T1000 (cell line): ENCODE measurements at places on chromosomes 6 and 20.

DNA sequence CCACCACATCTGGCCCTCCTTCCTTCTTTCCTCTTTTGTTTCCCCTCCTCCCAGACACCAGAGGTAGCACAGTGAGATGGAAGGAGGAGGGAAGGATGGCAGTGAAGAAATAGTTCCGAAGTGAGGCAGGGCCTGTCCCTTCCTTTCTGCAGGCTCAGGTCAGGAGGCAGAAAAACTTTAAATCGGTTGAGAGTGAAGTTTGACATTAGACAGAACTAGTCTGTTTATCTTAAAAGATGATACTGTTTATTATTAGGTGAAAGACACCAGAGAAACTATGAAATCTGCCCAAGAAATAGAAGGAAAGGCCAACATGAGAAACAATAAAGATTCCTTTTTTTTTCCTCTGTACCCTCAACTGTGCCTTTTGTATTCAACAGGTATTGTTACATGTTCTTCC, 670.3 kb downstream of the UTRN start:
- no peak for DNase-seq

DNA sequence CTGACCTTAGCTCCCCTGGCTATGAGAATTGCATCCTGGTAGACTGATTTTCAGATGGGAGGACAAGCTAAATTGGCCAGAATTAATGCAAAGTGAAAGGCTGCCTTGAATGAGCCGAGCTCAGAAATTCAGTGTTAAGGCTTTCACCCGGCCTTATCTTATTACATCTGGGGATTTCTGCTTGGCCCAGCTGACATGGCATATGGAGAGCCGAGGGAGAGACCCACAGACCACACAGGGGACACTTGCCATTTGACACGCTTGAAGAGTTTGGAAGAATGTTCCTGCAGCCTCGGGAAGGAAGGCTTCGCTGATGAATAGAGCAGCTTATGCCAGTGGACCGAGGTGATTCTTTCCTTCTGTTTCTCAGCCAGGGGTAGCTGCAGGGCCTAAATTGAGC, 9.0 kb downstream of the MOCS3 start:
- DNase-seq: no peak

DNA sequence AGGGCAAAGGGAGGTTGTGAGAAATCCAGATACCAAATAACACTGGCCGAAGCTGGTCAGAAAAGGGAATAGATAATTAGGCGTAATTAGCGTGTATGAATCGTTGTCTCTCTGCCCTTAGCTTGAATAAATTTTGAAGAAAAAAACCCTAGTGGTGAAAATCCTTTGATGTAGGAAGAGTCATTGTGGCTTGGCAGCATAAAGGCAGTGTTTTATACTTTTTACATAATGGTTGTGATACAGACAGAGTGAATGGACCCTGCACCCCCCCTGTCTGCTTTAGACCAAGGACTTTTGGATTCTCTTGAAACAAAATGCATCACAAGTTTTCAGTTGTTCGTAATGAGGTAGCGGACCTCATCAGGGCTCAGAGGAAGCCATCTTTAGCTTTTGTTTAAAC, 126.5 kb downstream of the AFG1L start:
- DNase-seq: no peak

DNA sequence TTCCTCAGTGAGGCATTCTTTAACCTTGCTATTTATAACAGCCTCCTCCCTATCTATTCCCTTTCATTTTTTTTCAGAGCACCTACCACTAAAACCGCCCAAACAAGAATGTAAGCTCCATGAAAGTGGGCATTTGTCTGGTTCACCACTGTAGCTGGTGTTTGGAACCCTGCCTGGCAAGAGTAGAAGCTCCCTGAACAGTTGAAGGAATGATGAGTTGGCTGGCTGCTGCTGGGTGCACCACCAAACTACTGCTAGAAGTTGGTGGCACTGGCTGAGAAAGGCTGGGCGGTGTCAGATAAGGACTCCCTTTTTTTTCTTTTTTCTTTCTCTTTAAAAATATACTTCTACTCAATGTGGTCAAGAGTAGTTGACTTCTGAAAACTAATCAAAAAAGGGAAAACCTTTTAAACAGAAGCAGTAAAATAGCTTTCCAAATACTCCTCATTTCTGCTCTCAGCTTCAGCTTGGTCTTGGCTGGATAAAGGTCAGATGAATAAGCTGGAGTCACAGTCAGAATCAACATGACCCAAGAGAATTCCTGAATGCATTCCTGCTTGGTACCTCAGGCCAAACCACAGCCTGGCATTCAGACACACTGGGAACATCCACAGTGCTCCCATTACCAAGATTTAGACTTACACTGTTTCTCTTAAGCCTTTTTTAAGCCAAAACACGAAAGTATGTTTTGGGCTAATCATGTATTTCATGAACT, 38.0 kb downstream of the RTN4IP1 start:
- DNase-seq: peak; percentile 5

DNA sequence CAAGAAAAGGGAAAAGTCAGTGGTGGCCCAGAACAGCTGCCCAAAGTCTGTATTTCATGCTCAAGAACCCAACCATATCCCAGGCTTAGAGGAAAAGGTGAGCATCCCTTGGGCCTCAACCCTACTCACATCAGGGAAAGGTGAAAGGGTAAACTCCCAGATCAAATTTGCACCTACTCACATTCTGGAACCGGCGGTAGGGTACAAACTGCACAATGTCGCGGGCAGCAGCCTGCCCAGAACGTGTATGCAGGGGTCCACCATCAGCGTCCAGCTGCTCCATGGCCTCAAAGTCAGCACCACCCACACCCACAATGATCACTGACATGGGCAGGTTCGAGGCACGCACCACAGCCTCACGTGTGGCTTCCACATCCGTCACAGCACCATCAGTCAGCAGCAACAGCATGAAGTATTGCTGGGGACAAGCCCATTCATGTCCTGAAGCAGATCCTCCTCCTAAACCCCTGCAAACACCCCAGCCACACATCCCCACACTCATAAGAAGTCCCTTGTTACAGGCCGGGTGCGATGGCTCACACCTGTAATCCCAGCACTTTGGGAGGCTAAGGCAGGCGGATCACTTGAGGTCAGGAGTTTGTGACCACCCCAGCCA, 10.9 kb downstream of the SPAG4 start:
- no peak for DNase-seq

GRCh38 chr6:10303608-10304506, 111.0 kb downstream of the TFAP2A start:
- no peak for DNase-seq

DNA sequence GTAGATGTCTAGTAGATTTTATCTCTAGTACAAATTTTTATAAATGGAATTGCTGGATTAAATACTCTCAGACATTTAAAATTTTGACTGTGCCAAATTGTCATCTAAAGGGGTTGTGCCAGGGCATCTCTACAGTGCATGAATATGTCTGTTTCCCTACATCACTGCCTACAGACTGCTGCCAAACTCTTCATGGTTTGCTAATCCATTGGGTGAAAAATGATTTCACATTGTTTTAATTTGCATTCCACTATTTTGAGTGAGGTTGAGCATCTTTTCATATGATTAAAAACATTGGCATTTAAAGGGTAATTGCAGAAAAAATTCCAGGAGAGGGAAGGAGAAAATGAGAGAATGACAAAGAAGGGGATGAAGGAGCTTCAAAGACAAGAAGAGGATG, 267.7 kb upstream of the RNF24 start:
- DNase-seq: no peak

GRCh38 chr6:2917801-2918445, 14.8 kb upstream of the SERPINB9 start:
- DNase-seq: no peak

GRCh38 chr6:31485055-31485454, 12.9 kb upstream of the MICB start:
- DNase-seq: no peak

DNA sequence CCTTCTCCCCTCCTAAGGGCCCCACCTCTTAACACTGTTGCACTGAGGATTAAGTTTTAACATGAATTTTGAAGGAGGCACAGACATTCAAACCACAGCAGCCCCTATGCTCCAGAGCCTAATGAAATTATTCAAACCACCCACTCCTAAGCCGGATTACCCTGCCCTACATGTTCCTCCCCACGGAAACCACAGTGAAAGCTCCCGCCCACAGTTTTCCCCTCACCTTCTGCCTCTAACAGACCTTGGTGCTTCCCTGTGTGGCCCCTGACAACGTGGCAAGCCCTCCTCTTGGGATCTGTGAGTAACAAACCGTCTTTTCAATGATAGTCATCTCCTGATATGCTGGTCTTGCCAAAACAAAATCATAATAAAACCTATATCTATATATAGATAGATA, 74.8 kb downstream of the RIN2 start:
- DNase-seq: no peak
